ENCODE measurements at places on chromosomes 12 and 14.
A peak's percentile ranks its signal among the peaks of the same experiment; 100 is the strongest.

- DNase-seq = no peak
These were observed 21.7 kb downstream of the CAPRIN2 start for GRCh38 chr12:30732954-30733637.

GRCh38 chr14:93977790-93978581 is 1.6 kb upstream of the ASB2 start:
- no peak for DNase-seq

GRCh38 chr14:100278702-100279101 is 27.5 kb downstream of the SLC25A29 start:
- DNase-seq = peak; percentile 52

DNA sequence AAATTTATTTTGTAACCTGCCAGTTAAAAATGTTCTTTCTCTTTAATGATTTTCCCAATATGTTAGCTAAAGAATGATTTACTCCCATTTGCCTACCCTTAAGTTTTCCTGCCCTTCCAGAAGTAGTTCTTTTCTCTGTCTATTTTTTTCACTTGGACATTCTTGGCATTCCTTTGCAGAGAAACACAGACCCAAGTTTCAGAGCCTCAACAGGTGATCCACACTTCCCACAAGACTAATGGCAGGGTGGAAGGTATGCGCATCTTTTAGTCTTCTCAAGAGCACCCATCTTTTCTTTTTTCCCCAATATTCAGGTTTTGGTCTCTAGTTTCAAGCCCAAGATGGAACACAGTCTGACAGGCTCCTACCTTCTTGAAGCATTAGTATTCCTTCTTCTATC is 420.7 kb downstream of the ADAMTS20 start:
- DNase-seq = no peak

- DNase-seq = peak; percentile 78
These were observed 23.7 kb upstream of the SLC2A3 start for GRCh38 chr12:7959701-7960121.

DNA sequence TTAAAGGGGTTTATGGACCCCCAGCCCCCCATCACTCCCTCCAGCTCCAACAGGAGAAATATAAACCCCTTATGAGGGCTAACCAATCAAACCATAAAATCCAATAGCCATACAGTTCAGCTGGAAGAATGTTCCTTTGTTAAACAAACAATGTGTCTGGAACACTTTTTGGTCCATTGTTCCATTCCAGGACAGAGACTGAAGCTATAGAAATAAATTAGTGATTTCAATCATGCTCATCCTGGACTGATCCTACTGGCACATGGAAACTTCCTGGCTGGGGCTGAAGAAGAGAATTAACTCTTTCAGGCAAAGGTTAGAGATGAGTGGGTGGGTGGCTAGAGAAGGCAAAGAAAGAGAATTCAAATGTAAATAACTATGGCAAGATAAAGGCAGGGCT is 63.4 kb downstream of the ANO2 start:
- DNase-seq = no peak

DNA sequence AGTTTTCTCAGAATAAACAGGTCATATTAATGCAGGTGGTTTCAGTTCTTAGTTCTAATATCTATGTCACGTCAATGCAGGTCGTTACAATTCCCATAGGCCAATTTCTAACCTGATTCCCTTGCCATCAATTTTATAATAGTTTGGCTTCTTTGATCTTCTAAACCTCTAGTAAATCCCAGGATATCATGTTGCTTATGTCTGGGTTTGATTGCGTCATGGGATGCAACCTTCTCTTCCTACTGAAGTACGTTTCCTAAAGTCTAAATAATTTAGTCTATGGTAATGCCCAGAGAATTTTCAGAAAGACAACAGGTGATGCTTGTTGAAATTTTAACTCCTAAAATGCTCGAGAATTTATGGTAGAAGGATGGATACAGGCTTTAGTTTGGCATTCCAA is 19.2 kb downstream of the TAS2R7 start:
- DNase-seq = no peak
